ENCODE measurements at places on chromosomes 4 and X. TPM values are rescaled to one million over a fixed set of nuclear protein-coding genes. Genes with fewer than 3 reads are reported as not detected.

DNA sequence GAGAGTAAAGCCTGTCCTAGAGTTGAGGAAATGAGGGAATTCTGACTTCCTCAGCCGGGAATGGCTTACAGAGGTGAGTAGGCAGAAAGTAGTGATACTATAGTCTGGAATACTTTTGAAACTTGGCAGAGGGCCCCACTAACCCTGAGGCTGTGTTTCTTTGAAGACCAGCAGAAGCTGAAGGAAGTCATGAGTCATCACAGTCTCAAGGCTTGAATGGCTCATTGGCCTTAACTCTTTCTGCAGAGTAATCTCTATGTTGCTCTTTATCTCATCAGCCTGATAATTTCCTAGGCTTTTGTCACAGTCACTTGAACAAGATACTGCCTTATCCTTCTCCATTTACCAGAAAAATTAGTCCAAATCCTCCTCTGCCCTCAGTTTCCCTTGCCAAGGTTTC lies 80.8 kb downstream of the ANKRD50 start:
- DNase-seq = peak; percentile 96
- no peak overlapping the region for H3K4me3 ChIP-seq
- peaks cover 26% of the 10 kb centered on the region for H3K4me1 ChIP-seq
- H3K27ac ChIP-seq = peak overlapping the region; percentile 82

Gene HSFX1
- total RNA-seq = 2.4 TPM

GRCh38 chrX:38018766-38019425 lies 12.5 kb downstream of the SYTL5 start:
- no peaks in the 10 kb centered on the region for H3K4me1 ChIP-seq
- H3K27me3 ChIP-seq = no peaks in the 10 kb centered on the region
- no peak overlapping the region for H3K4me3 ChIP-seq
- DNase-seq = no peak
- no peaks in the 10 kb centered on the region for H3K36me3 ChIP-seq

GRCh38 chrX:150262456-150262855 lies 100.7 kb upstream of the MAMLD1 start:
- H3K27ac ChIP-seq = no peak overlapping the region
- no peak overlapping the region for H3K4me3 ChIP-seq
- no peak for DNase-seq
- H3K4me1 ChIP-seq = no peaks in the 10 kb centered on the region

- H3K27ac ChIP-seq = no peak overlapping the region
- no peaks in the 10 kb centered on the region for H3K4me1 ChIP-seq
- no peak for DNase-seq
- H3K36me3 ChIP-seq = no peaks in the 10 kb centered on the region
- no peak overlapping the region for H3K4me3 ChIP-seq
- H3K27me3 ChIP-seq = no peaks in the 10 kb centered on the region
Measured at GRCh38 chr4:136800248-136800647, 732.0 kb downstream of the PCDH18 start.

Gene PRKX
- total RNA-seq = 33.3 TPM

GRCh38 chr4:139619644-139620043 lies 46.0 kb upstream of the MGST2 start:
- DNase-seq = no peak
- no peaks in the 10 kb centered on the region for H3K36me3 ChIP-seq
- H3K4me1 ChIP-seq = no peaks in the 10 kb centered on the region

Gene ZFP92
- total RNA-seq = not detected

Gene SFRP2
- total RNA-seq = not detected

Measured in PC-9 (cell line).